Mesenteric fat pad (tissue), 1 donor: ENCODE measurements at places on chromosomes 3 and 15. TPM values are rescaled to one million over a fixed set of nuclear protein-coding genes. Genes with fewer than 3 reads are reported as not detected.
A peak's percentile ranks its signal among the peaks of the same experiment; 100 is the strongest.

DNA sequence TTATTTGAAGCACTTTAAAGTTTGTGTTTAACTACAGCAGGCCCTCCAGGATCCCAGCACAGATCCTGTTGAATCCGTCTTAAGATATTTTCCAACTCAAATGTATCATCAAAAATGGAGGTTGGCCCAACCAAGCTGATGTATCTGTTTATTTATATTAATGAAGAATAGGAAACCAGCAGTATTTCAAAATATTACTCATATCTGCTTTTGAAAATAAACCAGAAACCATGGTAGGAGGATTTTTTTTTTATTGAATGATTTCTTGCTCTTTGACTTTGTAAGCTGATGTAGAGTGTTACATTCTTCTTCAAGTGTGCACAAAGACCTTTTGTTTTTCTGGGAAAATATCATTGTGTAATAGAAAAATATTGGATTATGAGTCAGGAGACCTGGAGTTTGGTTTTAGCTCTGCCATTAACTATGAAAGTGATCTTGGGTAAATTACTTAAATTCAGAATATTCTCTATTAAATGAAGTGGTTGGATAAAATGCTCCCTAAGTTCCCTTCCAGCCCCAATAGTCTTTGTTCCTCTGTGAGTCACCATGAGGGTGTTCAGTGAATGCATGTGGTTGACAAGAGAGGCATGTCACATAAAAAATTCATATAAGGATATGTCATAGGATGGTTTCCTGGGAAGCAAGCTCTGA lies 221.3 kb upstream of the GAP43 start:
- no peak for DNase-seq

The TRH gene
- not detected for total RNA-seq

- DNase-seq = no peak
These were observed 45.0 kb downstream of the SMAD3 start for GRCh38 chr15:67110361-67110781.

- DNase-seq = no peak
These were observed 842 bp downstream of the PCCB start for GRCh38 chr3:136250903-136251460.

GRCh38 chr3:118529554-118529953 lies 505.1 kb downstream of the IGSF11 start:
- no peak for DNase-seq

GRCh38 chr3:56724676-56725075 lies 41.6 kb upstream of the TASOR start:
- no peak for DNase-seq

DNA sequence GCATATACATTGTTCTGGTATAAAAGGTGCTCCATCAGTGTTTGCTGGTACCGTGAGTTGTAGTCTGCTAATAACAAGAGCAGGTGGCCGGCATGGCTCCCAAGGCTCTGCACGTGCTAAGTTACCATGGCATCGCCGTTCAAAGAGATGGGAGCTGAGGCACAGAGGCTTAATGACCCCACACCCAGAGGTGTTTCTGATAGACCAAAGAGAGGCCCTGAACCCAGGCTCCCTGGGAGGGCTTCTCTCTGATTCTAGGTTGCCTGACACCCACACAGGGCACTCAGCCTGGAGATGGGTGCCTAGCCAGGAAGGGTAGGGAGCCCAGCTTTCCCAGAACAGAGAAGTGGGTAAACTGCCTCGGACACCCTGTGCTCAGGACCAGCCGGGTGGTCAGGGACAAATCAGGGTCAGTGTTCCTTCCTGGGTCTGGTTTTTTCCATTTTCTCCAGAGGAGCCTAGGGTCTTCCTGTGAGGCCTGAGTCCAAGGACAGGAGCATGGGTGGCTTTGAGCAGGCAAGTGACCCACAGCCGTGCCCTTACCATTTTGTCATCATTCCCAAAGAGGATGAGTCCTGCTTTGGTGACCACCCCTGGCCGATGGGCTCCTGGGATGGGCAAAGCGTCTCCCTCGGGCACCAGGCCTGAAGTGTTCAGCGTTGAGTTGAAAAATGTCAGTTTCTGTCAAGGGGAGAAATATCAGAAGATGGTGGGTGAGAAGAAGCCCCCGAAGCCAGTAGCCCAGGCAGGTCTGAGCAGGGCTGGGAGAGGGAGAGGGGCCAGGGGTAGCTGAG lies 27.3 kb downstream of the ALDH1L1 start:
- no peak for DNase-seq

GRCh38 chr15:60006203-60006862 lies 2.2 kb downstream of the FOXB1 start:
- DNase-seq = no peak

The TUSC2 gene
- total RNA-seq = 27.4 TPM

The CD276 gene
- total RNA-seq = 89.5 TPM

The MEIS2 gene
- total RNA-seq = 21.5 TPM

DNA sequence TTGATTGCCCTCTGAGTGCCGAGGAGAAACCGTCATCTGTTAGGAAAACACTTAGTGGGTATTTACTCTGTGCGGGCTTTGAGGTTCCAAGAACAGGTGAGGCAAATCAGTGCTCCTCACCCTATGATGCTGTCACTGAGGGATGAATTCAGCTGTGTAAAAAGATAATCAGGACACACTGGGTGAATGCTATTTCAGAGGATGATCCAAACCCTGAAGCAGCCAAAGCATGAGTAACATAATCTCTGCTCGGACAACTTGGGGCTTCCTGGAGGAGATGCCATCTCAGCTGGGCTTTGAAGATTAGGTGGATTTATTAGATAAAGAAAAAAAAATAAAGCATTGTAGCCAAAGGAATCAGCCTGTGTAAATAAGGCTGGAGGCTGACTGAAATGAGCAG lies 10.5 kb upstream of the GADL1 start:
- DNase-seq = no peak

The CLRN1 gene
- not detected for total RNA-seq

The AHSG gene
- total RNA-seq = not detected

The HAPLN3 gene
- total RNA-seq = 5.2 TPM

The KNG1 gene
- not detected for total RNA-seq

- DNase-seq = no peak
These were observed 122.3 kb downstream of the ALDH1A2 start for GRCh38 chr15:57943171-57943570.

The HIGD2B gene
- not detected for total RNA-seq

The REC114 gene
- total RNA-seq = not detected

GRCh38 chr3:33962396-33962795 lies 164.0 kb downstream of the PDCD6IP start:
- no peak for DNase-seq

- DNase-seq = no peak
These were observed 40.1 kb upstream of the TAFA4 start for GRCh38 chr3:68972358-68972979.

DNA sequence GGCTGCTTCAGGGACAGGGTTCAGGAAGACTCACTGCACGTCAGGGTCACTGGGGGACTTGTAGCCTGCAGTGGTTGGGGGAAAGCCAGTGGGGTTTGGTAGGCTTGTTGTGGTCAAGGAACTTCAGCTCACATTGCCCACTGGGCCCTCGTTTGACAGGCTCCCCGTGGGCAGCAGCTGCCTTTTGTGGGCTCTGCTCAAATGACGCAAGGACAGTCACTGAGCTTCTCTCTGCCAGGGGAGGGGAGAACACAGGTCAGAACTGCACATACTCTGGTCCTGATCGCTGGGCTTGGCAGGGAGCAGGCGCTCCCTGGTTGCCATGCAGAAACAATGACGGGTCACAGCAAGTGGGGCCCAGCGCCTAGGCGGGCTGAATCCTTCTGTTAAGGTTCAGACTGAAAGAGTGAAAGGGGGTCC lies 45.5 kb downstream of the FAM174B start:
- peak; percentile 84 for DNase-seq
